ENCODE measurements at places on chromosomes 1 and 21. TPM values are rescaled to one million over a fixed set of nuclear protein-coding genes. Genes with fewer than 3 reads are reported as not detected.

DNA sequence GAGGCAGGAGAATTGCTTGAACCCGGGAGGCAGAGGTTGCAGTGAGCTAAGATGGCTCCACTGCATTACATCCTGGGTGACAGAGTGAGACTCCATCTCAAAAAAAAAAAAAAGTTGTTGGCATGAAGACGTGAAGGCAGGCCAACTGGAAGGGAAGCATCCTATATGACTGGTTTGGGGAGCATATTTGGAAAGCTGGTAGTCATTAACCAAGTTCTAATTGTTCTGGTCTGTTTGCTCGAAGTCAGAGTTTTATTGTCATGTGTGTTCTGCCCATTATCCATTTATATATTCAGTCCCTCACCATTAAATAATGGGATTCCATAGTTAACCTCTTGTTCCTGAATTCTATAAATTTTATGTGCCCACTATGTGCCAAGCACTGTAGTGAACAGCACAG is 3.3 kb upstream of the GLRX2 start:
- no peak for DNase-seq

DNA sequence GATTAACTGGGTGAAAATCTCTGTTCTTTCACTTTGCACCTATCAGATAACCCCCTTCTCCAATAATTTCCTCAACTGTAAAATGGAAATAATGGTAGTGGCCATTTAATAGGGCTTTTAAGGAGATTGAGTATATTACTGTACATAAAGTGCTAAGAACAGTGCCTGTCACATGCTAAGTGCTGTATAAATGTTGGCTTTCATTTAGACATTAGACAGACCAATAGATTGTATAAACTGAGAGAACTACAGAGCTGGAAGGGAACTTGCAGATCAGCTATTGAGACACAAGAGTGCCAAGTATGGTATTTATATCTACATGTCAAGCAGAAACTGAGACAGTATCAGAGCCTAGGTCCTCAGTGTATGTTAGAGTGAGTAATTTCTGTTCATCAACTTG is 934.7 kb downstream of the PLA2G4A start:
- DNase-seq, result no peak

GRCh38 chr1:36734356-36734755 is 251.6 kb upstream of the CSF3R start:
- no peak for DNase-seq

DNA sequence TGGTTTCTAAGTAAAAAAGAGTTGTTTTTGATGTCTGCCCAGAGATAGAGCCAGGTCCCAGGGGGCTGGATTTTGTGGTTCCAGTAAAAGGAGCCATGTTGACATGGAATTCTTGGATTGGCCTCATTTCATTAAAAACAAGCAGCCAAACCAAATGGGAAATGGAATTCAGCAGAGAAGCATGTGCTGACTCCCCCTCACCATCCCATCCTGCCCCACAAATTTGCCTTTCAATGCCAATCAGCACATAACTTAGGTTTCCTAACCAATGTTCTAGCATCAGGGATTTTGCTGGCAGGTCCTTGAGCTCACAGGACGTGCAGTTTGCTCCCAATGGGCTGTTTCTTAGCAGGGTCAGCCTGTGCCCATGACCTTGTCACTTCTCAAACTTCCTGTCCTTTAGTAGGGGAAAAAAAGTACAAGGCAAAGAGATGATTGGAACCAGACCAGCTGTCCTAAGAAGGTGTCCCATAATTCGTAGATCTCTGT is 101.5 kb upstream of the GADD45A start:
- DNase-seq, result no peak

GRCh38 chr1:209454340-209454994 is 129.0 kb upstream of the CAMK1G start:
- no peak for DNase-seq

- no peak for DNase-seq
These were observed 339 bp downstream of the LHX4 start for GRCh38 chr1:180230416-180230790.

DNA sequence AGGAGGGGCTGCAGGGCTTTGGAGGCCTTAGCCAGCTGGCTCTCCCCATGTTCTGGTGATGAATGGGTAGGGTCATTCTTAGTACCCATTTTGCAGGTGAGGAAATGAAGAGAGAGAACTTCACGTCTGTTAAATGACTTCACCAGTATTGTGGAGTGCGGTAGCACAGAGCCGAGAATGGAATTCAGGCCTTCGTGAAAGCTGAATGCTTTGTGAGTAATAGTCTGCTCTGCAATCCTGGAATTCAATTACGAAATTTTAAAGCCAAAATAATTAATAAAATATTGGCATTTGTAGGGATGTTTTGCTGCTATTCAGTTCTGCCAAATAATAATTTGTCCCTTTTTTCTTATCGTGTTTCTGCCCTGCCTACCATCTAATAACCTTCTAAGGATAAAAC is 197.7 kb downstream of the GREM2 start:
- no peak for DNase-seq

DNA sequence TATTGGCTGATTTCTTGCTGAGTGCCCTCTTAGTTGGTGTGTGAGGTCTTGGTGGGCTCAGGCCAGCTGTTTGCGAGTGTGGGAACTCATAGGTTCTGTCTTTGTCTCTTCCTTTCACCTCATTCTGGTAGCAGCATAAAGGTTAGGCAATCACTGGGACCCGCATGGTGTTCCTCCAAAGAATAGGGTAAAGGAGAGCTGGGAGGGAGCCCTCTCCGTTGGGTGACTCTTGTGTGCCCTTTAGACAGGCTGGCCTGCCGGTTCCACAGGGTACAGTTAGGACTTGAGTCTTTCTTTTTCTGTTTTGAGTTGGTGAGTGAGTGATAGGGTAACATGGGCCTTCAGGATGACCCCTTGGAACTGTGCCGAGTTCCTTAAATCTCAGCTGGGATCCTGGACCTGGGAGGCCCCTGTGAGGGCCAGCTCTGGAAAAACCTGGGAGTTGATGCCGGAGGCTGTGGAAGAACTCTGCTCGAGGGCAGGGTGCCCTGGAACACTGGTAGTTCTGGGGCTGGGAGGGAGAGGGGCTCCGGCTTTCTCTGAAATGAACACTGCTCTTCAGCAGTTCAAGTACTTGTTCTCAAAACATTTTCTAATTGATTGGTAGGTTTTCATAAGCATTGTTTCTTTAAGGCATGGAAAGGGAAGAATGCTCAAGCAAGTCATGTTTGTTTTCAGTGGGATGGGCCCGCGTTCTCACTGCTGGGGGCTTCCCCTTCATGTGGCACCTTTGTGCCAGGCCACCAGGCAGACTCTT is 2.1 kb upstream of the THAP3 start:
- DNase-seq, result no peak

DNA sequence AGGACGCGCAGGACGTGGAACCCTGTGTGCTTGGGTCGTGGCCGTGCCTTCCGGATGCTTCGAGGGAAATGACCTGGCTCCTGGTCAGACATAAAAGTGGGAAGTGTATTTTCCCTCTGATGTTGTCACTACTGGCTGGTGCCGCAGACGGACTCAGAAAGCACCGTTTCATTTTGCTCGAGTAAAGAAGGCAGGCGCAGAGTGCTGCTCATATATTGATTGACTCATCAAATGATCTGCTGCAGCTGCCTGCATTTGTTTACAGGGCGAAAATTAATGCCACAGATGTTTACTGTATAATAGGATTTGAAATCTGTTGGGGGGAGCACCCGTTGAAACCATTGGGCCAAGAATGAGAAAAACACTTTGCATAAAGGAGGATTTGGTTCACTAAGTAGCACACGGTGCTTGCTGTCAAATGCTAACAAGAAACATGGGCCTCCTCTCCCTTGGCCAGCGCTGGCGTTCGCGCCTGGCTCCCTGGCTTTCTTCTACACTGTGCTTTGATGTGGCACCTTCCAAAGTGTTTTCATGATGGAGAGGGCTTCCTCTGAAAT is 365.5 kb downstream of the CAMTA1 start:
- DNase-seq, result no peak

KIF17 gene
- 32.3 TPM for total RNA-seq

TEKT2 gene
- total RNA-seq, result 0.14 TPM

All from dermis blood vessel endothelial cell (primary cell).